Activated T-cell treated with anti-CD3 and anti-CD28 coated beads for 1 hour (primary cell): ENCODE measurements at places on chromosomes 3 and 15.

DNA sequence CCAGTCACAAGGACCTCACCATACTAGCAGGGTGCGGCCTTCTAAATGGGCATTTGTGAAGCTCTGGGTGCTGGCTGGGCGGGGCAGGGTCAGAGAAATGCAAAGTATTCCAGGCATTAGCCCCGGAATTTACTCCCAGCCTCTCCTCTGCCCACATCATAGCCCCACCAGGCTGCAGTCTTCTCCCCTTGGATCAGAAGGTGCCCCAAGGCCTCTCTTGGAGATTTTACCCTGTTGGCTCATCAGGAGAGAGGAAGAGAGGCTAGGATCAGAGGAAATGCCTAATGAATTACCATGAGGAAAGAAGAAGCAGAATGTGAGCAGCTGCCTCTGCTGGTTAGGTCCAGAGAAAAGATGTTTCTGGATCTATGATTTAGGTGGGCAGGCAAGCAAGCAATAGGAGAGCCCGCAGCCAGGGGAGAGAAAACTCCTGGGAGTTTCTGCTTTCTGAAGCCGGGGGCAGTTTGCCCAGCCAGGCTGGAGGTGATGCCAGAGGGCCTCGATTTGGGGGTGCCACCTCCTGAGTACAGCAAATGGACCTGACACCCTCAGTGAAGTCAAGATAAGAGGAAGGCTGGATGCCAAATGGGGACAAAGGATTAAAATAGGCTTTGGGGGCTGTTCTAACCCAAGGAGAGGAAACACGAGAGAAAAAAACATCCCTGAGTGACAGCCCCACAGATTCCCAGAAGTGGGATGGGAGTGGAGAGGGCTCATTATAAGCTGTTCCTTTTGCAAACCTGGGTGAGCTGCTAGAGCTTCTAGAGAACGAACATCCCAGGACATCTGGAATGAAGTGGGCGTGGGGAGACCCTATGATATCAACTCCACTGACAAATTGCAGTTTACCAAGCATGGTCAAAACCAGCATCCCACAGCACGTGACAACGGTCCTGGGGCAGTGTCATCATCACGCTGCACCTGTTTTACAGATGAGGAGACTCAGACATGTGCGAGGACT lies 65.4 kb downstream of the BDH1 start:
- no peak for DNase-seq

GRCh38 chr3:81789691-81790090 lies 28.2 kb upstream of the GBE1 start:
- DNase-seq = no peak

- DNase-seq = no peak
Measured at GRCh38 chr3:71402911-71403310, 180.6 kb downstream of the FOXP1 start.

DNA sequence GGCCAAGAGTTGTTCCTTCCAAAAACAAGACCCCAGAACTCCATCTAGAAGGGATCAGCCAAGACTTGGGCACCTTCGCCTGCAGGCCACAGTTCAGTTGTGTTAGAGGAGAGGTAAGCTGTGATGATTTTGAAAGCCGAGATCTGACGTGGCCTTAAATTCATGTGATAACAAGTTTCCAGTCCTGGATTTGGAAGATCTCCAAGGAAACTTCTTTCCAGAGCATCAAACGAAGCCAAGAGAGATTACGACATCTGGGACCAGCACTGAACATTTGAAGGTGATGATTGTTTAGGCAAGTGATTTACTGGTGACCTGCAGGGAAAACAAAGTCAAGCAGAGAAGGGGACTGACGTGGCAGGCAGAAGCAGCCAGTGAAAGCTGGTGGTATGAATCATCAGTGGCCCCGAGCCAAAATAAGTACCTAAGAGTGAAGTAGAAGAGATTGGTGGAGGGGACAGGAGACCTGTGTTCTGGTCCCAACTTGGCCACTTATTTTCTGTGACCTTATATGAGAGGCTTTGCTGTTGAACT lies 339.0 kb upstream of the PROK2 start:
- DNase-seq = no peak

DNA sequence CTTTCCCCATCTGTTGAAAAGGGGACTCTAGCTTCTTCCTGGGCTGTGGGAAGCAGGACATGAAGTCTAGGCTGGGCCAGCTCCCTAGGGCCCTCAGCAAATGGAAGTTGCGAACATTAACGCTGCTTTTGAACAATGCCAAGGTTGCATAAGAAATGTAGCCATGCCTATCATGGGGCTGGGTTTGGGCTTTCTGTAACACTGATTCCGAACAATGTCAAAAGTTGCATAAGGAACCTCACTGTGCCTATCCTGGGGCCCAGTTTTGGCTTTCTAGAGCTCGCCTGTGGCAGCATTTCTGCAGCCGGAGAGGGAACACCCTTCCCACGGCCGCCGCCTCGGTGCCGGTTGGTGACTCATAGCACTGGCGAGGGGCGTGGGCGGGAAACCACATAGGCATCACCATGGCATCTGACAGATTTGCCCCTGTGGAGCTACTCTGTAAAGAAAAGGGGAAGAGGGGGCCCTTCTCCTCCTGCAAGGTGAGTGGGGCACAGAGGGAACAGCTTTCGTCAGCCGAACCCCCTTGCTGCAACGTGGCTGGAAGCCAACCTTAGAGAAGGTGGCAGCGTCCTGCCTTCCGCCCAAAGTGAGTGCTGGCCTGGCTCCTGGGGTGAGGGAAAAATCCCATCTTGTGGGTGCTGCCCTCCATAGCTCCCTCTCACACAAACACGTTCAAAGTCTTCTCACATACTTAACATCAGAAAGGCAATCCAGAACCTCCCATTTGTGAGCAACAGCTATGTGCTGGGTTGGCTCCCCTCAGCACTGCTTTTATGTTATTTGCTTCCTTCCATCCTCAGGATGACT lies 46.6 kb upstream of the ATP2B2 start:
- peak; percentile 68 for DNase-seq

DNA sequence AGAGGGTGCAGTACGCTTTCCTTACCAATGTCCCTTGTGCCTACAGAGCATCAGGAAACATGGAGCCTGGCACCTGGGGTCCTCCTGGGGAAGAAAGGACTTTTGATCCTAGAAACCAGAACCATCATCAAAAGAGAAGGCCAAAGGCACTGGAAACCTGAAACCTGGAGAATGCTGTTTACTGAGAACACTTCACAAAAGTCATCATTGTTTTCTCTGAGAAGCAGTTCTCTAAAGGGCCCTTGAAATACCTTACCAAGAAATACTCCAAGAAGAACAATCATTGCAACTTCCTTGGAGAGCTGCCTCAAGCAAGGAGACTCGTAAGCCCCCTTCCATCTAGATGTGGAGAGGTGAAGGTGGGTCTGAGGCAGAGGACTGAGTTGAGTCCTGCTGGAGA lies 66.0 kb downstream of the TLE3 start:
- DNase-seq = no peak
